Left ventricle myocardium inferior (tissue), 1 donor: ENCODE measurements at places on chromosomes 3 and 15. TPM values are rescaled to one million over a fixed set of nuclear protein-coding genes. Genes with fewer than 3 reads are reported as not detected.

The CNTN4 gene
- 1.2 TPM for total RNA-seq

The OCA2 gene
- not detected for total RNA-seq

The SHC4 gene
- 3.3 TPM for total RNA-seq

The HDGFL3 gene
- 38.0 TPM for total RNA-seq

The SNUPN gene
- 19.5 TPM for total RNA-seq

DNA sequence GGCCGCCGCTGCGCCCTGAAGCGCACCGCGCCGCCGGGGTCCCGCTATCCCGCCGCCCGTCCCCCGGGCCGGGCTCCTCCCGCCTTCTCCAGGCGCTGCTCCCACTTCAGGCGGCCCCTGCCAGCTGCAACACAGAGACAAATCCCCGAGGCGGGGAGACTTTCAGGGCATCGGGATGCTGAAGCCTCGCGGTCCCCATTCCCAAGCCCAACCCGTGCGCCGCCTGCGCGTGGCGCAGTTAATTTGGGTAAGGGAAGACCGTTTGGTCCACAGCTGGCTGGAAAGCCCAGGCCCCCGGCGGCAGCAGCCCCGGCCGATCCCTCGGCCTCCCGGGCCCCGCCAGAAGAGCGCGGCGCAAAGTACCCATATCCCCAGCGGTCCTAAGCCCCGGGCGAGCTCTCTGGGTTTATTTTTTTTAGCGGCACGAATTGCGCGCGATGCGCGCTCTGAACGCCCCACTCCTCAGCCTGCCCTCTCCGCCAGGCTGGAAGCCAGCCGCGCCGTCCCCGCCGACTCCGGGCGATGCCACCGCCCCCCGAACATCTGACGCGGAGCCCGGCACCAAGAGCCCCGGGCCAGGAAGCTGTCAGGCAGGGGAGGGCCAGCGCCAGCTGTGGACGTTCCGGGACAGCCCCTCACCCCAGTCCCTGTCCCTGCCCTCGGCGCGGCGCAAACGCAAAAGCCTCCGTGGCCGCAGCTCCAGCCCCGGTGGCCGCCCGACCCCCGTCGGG is 517 bp downstream of the FBN1 start:
- DNase-seq: peak; percentile 49

GRCh38 chr15:45631776-45632175 is 3.1 kb upstream of the SQOR start:
- DNase-seq: no peak

- no peak for DNase-seq
These were observed 542 bp upstream of the MEIS2 start for GRCh38 chr15:37100966-37101215.

DNA sequence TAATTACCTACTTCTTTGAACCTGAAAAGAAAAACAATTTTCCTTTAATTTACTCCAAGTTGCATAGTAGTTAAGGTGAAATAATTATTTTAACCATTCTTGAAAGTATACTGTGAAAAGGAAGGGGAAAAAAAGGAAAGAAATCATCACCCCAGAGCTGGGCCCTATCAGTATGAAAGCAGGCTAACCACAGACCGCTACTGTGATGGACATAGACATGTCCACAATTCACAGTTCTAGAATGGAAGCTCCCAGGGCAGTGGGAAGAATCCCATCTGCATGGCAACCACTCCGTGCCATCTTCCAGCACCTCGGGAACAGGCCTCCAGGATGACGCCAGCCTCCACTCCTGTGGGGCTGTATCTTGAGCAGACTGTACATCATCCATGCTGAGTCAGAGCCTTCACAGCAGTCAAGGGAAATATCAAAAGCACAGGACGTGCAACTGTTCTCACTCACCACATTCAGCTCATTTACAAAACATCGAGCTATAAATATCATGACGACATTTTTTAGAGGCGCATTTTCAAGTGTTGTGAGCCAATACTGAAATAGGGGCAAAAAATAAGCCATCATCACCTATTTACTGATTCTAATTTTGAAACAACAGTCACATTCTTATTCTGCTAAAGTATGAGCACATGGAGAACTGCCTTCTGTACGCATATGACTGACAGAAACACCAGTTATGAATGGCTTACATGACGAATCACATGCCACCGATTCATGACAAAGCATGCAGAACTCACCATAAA is 119.7 kb downstream of the SNRK start:
- DNase-seq: peak; percentile 45

DNA sequence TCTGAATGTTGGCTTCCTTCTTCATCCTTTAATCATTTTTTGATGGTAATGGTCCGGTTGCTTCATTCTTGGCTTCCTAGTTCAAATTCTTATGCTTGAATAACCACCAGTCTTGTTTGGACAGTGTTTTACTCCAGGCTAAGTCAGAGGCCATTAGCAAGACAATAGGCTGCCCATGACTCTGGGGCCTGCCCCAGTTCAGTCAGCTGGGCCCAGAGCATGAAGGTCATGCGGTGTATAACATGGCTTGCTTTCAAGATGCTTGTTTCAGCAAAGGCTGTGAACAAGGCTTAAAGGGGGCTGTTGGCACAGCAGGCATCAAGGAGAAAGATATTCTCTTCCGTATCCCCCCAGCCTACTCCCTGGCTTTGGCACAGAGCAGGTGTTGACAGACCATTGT is 13.7 kb downstream of the TM4SF18 start:
- DNase-seq: no peak

- no peak for DNase-seq
These were observed 141.8 kb downstream of the EEFSEC start for GRCh38 chr3:128294999-128295468.

- DNase-seq: peak; percentile 80
These were observed 16.1 kb downstream of the ALS2CL start for GRCh38 chr3:46677411-46677726.

GRCh38 chr3:18477620-18478019 is 52.5 kb upstream of the SATB1 start:
- DNase-seq: no peak

DNA sequence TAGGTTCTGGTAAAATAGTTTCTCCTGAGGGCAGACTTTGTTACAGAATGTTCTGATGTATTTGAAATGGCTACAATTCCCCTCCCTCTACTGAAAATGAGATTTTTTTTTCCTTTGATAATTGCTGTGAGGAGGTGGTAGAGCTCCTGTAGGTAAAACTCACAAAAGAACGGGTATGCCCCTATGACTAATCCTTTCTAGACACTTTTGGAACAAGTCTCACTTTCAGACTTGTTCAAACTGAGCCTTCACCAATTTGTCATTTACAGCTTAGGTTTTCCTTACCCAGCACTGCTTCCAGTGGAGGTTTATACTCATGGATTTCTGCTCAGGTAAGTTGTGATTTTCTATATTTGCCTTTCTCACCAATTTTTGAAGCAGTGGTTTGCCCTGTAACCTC is 115.6 kb downstream of the NLGN1 start:
- no peak for DNase-seq

- no peak for DNase-seq
These were observed 42.9 kb downstream of the TBC1D2B start for GRCh38 chr15:78034495-78035191.

DNA sequence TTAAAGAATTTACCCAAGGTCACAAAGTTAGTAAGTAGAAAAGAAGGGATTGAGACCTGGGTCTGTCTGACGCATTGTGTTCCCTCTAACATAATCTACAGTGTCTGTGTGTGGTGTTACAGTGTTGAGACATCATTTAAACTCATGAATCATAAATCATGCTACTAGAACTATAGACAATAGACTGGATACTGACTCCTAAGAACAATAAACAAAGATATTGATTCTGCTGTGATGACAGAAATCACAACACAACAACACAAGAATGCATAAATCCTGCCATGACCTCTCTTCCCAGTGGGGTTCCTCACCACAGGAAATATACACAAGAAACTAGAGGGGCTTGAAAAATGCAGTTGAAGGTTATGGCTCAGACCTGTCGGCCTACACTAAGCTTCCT is 44.3 kb downstream of the TRIM69 start:
- no peak for DNase-seq

- DNase-seq: no peak
These were observed 9.8 kb upstream of the TMEM115 start for GRCh38 chr3:50369012-50369670.

- no peak for DNase-seq
These were observed 6.1 kb upstream of the TICRR start for GRCh38 chr15:89569090-89569745.

- no peak for DNase-seq
These were observed 12.5 kb upstream of the CADM2 start for GRCh38 chr3:84946240-84946639.

DNA sequence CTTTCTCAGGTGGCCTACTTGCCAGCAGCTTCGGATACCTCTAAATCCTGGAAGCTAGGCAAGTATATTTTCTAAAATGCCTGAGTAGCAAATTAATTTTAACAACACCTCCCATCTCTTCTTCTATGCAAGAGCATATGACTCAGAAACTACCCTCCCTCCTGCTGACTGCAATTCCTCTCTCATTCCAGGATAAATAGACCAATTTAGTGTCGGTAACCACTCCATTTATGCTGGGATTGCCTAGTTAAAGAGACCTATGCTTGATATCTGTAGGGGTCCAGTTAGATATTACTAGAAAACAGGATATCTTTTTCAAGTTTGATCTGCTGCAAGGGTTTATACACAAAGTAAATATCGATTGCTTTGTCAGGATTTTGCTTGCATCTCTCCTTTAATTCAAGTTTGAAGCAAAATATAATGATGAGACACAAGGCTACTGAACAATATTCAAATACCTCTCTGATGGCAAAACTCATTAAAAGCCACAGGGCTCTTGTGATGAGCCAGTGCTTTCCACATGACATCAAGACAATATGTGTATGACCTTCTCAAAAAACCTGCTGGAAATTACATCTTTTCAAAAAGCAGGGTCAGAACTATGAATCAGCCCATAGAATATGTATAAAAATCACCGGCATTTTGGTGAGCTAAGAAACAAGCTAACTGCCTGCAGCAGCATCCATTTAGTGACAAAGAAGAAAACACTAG is 491.6 kb upstream of the NECTIN3 start:
- no peak for DNase-seq

DNA sequence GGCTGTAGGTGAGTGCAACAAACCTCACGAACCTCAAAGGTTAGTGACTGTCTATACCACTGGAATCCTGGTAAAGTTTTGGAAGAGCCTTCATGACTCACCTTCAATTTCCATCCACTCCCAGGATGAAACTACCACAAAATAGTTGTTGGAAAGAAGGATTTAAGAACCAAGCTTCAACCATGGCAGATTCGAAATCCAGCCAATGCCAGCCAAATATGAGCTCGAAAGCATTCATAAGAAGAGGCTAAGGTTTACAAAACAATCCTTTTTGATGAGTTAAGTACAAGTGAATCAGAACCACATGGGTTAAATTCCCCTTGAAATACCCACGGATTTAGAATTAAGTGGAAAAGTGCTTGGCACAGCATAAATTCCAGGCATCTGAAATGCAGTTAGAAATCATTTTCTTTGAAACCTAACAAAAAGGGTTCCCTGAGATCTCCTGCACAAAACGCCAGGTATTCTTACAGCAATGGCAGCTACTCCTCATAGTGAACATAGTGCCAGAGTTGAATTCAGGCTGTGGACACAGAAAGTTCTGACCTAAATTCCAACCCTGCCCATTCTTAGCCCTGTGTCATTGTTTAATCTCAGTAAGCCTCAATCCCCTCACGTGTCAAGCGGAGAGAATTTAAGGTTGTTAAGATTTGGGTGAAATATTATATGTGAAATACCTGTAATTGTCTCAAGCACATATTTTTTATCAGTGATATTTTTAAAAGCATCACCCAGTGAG is 89.2 kb downstream of the FBN1 start:
- no peak for DNase-seq

DNA sequence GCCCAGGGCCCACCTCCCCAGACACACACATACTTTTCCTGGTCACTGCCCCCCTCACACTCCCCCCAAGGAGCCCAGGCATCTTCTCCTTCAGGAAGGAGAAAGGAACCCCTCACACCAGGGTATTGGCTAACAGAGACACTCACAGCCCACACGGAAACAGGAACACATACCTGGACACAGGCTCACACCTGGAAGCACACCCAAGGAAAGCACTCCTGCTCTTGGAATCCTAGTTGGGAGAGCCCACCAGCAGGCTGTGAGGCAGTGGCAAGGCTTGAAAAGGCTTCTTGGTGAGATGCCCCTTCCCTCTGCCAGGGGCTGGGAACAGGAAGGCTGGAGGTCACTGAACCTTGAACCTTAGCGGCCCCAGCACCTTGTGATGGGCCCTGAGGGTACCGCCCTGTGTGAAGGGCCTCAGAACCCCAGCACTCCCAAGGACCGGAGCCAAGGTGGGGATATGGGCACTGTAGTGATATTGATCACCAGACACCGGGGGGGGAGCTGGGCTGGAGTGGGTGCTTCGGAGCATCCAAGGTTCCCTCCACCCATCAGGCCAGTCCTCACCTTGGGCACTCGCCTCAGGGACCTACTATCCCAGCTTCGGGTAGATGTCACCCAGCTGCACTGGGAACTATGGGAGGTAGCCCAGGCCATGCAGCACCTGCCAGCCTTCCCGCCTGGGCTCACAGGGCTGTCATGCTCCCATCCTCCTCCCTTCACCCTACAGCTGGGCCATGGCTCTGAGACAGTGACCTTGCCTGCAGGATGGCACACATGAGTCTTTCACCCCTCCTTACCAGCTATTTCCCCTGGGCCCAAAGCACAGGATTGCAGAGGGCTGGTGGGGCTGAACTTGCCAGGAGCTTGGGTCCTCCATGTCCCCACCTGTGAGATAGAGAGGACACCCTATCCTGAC is 16.4 kb downstream of the MYL3 start:
- DNase-seq: no peak

DNA sequence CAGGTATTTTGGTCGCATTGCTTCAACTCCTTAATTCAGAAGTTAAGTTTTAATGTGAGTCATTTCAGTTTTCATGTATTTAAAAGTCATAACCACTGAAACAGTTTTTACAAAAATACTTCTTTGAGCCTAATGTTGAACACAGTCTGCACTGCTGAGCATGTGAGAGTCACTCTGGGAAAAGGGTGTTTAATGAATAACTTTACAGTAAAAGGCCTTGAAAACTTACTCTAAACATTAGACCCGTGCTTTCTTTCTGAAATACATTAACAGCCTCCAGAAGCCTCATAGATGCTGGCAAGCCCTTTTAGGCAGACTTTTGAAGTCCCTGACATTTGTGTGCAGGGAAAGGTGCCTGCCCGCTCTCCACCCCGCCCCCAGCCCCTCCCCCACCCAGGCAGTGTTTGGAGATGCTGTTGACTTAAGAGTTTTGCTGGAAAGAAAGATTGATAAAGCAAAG is 68.9 kb upstream of the NR2F2 start:
- no peak for DNase-seq

DNA sequence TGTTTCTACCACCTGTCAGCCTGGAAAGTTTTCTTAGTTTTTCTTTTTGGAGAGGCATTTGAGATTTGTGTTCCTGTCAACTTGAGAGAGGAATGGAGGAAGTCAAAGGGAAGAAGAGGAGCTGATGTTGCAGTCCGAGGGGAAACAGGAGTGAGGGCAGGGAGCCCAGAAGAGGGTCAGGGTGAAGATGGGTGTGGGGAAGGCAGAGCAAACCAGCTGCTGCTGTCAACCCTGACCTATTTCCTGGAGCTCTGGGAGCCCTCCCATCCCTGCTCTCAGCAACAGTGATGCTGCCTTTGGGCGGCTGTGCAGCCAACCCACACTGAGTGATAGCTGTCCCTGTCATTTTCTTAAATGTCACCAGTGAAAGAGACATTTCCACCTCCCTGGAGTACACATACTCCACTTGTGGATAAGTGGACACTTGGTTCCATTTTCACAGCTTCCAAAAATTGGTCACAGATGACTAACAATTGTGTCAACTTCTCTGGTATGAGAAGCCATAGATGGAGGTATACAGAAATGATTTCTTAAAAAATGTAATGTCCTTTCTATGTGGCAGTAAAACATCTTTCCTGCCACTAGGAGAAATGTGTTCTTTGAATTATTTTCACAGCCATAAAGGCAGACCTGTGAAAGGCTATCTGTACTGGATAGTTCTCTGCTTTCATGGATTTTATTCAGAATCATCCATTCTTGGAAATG is 556.3 kb upstream of the TBL1XR1 start:
- peak; percentile 74 for DNase-seq
